ENCODE measurements at places on chromosomes 6 and 20.

DNA sequence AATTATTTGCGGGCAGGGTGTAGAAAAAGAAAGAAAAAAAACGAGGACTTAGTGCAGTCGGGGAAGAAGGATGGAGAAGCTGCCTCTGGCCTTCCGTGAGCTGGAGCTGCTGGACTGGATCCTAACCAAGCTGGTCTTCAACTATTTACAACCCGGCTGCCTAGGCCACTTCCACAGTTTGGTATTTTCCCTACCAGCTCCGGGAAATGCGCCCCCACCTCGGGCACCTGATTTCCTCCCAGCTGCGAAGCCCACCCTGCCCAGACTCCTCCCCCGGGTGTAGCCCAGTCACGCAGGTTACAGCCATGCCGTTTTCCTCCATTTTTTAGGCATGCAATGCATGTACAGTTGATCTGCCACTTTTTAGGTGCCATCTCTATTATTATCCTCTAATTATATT is 21.2 kb downstream of the THEMIS start:
- DNase-seq: no peak

- no peak for DNase-seq
Measured at GRCh38 chr6:110075406-110075805, 97.3 kb downstream of the GPR6 start.

DNA sequence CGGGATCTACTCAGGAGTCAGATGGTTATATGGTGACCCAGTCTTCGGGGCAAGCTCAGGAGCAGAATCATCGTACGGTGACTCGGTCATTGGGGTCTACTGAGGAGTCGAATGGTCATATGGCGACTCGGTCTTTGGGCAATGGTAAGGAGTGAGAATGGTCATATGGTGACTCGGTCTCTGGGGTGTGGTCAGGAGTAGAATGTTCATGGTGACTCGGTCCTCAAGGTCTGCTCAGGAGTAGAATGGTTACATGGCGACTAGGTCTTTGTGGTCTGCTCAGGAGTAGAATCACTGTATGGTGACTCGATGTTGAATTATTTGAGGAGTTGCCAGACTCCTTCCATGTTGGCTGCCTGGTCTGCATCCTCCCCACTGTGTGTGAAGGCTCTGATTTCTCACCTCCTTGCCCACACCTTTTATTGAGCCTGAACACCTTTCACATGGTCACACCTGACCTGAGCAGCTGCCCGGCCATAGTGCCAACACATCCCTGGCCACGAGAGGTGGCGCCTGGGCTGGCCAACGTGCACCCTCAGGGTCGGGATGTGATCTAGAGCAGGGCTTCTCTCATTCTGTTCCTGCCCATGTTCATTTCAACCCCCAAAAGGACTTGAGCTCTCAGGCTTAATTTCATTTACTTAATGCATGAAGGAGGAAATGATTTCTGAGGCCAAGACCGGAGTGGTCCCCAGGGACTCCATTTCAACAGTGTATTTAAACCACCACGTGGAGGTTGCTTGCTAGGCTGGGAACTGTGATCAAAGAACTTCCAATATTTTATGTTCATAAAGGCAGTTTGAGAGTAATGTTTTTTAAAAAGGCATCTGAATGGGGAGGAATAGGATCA is 119.5 kb downstream of the PHACTR3 start:
- DNase-seq: no peak

DNA sequence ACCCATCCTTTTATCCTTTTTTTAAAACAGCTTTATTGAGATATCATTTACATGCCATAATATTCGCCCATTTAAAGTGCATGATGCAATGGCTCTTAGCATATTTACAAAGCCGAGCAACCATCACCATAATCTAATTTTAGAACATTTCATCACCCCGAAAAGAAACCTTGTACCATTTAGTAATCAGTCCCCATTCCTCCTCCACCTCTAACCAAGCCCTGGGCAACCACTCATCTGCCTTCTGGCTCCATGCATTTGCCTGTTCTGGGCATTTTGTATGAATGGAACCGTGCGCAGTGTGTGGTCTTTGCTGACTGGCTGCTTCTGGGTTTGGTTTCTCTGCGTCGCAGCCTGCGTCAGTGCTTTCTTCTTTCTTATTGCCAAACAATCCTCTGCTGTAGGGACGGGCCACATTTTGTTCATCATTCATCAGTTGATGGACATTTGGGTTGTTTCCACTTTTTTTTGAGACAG is 10.2 kb upstream of the EEF1A2 start:
- no peak for DNase-seq

DNA sequence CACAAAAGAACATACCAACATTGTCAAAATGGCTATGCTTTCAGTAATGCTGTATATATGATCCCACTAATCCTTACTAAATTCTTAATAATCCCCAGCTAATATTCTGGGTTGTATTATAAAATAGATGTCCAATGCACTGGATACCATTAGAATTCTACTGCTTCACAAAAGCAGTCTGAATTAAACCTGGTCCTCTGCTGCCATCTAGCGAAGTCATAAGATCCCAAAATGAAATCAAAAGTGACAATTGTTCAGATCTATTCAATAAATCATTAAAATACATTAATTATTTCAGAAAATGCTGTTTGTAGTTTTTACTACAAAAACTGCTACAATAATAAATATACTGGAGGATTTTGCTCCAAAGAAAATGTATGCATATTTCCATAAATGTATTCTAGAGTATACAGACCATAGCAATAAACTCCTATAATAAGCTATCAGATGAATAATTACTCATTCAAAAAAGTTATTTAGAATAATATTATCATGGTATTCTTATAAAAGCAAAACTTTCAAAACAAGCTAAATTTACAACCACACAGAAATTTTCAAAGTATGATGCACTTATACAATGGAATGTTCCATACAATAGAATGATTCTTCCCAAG is 92.6 kb downstream of the RNGTT start:
- peak; percentile 6 for DNase-seq
